ENCODE measurements at places on chromosomes 7 and 10.

DNA sequence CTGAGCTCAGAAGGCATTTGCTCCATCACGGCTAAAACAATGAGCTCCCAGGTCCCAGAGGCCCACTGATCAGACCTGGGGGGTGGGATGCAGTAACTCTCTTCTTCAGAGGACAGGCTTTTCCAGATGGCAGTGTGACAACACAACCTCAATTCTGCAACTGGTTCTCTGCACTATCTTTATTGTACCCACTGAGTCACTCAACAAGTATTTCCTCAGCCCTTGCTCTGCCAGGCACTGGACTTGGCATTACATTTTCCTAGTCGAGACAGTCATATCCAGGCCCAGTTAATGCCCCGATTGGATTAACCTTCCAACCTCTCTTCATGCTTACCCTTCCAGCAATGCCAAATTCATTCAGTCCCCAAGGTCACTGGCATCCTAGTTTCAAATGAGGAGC is 72.6 kb downstream of the JAZF1 start:
- no peak for DNase-seq

DNA sequence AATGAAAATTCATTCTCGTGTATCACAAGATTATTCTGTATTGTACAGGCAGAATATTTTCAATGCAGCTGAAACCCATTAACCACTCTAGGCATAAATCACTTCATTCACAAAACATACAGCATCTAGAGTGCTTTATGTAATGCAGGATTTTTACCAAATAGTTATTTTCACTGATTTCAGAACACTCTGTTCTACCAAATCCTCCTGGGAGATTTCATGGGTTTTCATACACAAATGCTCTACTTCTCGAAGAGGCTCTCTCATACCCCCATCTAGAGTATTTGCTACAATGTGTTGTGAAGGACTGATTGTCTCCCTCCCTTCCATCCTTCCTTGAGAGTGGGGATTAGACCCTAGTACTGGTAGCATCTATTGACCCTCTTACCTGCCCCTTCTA is 209.2 kb upstream of the LRRN3 start:
- DNase-seq = no peak

GRCh38 chr7:44735403-44736165 is 13.1 kb upstream of the ZMIZ2 start:
- DNase-seq = no peak

DNA sequence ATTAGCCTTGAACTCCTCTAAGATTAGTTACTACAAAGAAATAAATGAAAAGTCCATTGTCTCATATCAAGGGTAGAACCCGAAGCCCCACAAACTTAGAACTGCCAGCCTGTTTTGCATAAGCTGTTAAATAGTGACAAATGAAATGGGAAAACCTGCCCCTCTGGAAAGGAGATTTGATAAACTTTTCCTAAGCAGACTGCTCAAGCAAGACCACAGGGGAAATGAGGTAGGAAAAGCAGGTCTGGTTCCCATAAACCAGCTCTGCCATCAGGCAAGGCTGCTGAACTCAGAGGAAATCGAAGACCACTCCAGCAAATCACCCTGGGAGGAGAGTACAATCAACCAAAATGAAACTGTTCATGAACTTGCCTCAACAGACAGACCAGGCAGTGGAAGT is 181.5 kb upstream of the AOAH start:
- DNase-seq = no peak

DNA sequence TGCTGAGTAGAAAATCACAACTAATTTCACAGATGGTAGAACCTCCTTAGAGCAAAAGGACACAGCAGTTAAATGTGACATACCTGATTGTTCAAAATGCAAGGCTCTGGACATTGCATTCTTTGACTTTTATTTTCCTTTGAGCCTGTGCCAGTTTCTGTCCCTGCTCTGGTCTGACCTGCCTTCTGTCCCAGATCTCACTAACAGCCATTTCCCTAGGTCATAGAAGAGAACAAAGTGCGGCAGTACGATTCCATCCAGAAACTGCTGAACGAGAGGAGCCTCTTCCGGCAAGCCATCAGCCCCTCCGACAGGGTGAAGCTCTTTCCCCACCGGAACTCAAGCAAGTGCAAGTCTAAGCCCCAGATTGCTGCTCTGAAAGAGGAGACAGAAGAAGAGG is 186.9 kb downstream of the CFTR start:
- no peak for DNase-seq

- no peak for DNase-seq
Observed at GRCh38 chr7:41579961-41580935, 122.6 kb downstream of the INHBA start.

- no peak for DNase-seq
Observed at GRCh38 chr10:72392571-72392970, 37.9 kb upstream of the DNAJB12 start.

DNA sequence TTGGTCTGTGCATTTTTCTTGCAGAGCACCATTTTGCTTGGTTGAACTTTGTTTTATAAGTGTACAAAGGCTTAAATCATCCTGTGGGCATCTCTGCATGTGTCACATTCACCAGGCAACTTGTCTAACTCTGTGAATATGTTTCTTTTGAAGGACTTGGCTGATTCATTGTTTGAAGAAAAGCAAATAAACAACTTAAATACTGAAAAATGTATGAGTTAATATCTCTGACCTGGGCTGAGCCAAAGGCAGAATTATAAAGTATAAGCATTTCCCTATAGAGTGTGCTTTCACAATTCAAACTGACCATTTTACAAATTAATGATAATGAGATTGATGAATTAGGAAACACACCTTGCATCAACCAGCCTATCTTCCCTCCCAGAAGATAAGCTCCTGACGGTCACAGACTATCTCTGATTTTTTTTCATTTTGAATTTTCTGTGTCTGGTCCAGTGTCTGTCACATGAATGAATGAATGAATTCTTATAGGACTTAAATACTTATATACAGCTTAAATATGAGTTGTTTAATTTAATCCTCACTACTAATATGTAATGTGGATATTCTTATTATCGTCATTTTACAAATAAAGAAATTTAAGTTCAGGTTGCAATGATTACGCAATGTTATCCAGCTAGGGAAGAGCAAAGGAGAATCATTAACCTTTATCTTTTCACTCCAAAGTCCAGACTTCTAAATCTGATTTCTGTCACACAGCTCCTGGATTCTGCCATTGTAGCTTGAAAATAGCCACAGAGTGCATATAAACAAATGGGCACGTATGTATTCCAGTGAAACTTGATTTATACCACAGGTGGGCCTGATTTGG is 182.0 kb upstream of the PHYHIPL start:
- DNase-seq = no peak

GRCh38 chr10:77093126-77093525 is 544.5 kb downstream of the KCNMA1 start:
- DNase-seq = no peak

DNA sequence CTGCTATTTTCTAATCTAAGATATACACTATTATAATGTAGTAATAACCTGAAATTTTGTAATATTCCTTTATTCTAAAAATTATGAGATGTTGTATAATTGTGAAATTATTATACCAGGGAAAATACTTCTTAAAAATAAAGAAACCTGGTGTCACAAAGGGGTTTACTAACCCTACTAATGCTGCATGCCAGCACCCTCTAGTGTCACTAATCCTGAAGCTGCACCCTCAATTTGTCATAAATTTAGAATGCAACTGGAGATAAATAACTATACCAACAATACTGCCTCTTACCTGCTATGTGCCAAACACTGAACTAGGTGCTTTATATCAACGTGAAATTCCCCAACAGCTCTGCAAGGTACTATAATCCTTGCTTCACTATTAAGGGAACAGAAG is 30.8 kb downstream of the TM9SF3 start:
- DNase-seq = peak; percentile 9

DNA sequence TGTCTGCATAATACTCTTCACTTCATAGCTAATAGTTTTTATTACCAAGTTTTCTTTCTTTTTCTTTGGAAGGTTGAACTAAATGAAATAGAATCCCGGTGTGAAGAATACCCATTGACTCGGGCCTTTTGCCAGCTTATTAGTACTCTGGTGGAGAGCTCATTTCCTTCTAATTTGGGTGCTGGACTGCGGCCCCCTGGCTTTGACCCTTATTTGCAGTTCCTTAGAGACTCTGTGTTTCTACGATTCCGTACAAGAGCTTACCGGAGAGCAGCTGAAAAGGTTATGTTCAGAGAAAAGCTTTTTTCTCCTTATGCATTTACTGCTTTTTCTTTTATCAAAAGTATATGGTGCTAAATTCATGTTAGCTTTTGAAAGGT is 40.2 kb downstream of the NUP205 start:
- no peak for DNase-seq

DNA sequence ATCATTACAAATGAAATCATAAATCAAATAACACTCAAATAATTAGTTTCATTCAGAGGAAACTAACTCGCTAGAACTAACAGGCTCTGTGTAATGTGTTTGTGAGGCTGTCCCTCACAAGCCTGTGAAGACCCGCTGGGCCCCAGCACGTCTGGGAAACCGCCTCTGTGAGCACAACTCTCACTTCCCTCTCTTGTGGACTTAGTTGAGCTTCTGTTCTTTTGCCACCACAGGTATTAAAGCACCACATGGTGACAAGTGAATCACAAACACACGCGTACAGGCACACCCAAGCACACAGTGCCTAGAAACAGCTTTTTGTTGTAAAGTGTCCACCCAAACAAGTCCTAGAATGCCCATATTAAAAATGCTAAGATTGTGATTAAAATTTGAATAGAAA is 51.0 kb downstream of the ZNF777 start:
- no peak for DNase-seq

- DNase-seq = no peak
Observed at GRCh38 chr10:17954861-17955260, 3.1 kb downstream of the SLC39A12 start.

- no peak for DNase-seq
Observed at GRCh38 chr10:74011770-74012169, 13.9 kb downstream of the VCL start.

DNA sequence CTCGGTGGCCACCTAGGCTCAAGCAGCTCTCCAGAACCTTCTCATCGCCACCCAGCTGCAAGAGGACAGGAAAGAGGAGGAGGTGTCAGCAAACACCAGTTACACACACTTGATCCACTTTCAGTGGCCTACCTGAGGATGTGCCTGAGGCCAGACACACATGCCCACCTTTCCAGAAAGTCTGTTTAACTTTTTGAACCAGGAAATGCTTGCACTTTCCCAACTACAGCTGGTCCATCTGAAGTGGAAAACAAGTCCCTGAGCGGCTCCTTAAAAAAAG is 15.7 kb upstream of the CYREN start:
- no peak for DNase-seq

DNA sequence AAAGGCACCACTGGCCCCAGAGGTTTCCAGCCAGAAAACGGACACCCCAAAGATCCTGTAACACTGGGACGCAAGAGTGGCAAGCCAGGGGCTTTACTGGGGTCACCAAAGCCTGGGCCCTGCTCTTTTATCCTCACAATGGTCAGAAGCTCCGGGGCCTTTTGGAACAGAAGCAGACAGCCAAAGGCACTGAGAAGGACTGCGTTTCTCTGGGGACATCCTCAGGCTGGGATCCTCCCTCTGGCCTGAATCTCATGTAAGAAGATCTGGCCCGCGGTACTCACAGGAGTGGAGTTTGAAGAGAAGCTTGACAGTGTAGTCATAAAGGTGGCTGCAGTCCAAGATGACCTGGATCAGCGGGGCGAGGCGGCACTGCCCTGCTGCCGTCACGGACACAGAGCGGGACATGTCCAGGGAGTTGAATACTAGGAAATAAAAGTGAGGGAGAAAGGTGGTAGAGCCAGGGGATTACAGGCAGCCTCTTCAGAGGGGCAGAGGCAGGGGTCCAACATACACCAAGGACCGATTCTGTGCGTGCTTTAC is 81.4 kb downstream of the SPDYE5 start:
- DNase-seq = no peak

GRCh38 chr10:15370856-15371701 is at the start of gene FAM171A1:
Gene FAM171A1 (minus strand): TSS chr10:15371289. CDS start chr10:15371052, 237 bp downstream.
- DNase-seq = peak; percentile 4

DNA sequence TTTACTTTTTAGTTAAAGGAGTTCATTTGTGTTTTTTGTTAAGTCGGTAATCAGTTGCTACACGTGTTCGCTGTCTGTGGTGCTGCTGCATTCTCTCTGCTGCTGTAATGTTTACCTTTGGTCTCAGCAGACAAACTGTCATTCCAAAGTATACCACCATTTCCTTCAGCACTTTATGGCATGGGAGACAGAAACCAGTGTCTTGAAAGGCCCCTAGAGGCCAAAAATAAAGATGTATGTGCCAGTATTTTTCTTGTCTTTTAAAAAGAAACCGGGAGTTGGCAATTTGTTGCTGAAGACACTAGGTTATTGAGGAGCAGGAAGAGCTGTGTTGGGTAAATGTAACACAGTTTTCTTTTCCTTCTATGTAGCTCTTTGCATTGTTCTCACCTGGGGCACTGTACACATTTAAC is 24.1 kb downstream of the ZNF92 start:
- no peak for DNase-seq

GRCh38 chr10:87626422-87626892 is 33.2 kb upstream of the PAPSS2 start:
- DNase-seq = no peak

DNA sequence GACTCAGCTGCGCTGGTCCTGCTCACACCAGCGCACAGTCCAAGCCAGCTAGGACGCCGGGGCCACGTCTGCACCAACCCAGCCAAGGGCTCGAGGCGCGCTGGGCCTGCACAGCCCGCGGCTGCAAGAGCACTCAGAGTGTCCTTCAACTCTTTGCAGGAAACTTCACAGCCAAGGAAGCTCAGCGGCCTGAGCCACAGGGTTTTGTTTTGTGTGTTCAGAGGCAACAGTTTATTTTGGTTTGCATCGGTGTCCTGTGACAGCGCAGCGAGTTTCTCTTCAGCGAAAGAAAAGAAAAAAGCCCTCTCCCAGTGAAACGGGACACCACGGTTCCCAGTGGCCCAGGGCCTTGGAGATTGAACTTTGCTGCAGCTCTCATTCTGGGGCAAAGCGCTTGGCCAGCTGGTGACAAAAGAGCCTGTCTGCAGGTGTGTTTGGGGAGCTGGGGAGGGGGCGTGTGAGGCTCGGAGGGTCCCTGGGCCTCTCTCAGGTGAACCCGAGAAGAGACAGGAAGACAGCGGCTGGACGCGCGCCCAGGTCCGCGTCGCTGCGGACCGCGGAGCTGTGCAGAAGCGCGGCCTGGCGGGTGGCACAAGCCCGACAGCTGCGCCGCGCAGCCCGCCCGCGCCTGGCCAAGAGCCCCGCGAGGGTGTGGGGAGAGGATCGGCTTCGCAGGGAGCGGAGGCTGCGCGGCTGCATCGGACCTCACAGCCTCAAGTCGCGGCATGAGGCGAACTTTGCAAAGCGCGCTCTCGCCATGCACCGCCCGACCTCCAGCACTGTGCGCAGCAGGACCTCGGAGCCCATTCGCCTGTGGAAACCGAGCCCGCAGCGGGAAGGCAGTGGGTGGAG is 922 bp downstream of the CXCL12 start:
- no peak for DNase-seq

GRCh38 chr10:36366843-36367242 is 724.7 kb upstream of the FZD8 start:
- no peak for DNase-seq

- DNase-seq = no peak
Observed at GRCh38 chr7:50672045-50672444, 106.8 kb upstream of the DDC start.

Data from NCI-H1694 treated with DMSO at 0.1 percent for 48 hours (cell line).